Stimulated activated CD4-positive, alpha-beta T cell treated with anti-CD3 and anti-CD28 coated beads, TNF-alpha, amount 100 ng/mL, for 4 hours (primary cell): ENCODE measurements at places on chromosomes 7 and 10.

DNA sequence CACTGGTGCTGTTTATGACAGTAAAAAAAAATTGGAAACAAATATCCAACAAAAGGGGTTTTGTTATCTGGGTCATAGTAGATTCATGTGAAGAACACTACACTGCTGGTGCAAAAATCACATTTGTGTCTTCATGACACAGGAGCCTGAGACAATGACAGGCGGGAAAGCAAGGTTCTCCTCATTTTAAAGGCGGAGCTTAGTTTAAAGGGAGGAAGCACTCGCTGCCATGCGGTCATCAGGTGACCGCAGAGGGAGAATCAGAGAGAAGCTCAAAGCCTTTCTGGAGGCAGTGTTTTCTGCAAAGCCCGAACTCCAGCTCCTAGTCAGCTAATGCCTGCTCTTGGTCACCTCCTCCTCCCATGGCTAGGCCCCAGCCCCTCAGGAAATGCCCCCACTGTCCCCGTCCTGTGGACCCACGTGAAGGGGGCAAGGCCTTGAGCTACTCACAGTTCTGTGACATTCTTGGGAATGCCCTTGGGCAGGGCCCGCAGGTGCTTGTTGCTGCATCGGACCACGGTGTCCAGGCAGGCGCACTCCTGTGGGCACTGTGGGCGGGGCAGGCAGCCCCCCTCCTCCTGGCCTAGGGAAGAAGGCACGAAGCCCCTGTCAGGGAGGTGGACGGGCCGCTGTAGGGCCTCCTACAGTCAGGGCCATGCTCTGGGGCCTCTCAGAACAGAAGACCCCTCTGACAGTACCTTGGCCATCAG lies 146.1 kb downstream of the SLIT1 start:
- DNase-seq, result no peak

DNA sequence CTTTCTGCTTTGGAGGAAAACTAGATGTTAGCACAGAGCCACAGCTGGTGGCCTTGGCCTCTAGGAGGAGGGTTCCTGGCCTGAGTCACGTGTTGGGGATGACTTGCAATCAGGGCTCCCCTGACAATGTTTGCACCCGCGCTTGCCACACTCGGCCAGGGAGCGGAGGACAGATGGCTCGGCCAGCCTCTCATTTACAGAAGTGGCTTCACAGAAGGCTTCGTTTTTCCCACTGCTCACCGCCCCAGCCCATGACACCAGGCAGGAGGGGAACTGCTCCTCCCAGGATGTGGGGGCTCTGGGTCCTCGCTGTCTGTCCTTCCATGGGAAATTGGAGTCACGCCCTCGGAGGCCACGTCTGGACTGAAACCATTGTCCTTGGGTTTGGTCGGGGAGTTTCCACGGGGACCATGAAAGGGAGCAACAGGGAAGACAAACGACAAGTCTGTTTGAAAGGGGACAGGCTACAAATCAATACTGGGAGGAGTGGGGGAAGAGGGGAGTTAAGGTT lies 49.6 kb upstream of the UBE3C start:
- DNase-seq, result no peak

GRCh38 chr7:143931739-143932138 lies 3.3 kb upstream of the OR2F2 start:
- DNase-seq, result no peak

DNA sequence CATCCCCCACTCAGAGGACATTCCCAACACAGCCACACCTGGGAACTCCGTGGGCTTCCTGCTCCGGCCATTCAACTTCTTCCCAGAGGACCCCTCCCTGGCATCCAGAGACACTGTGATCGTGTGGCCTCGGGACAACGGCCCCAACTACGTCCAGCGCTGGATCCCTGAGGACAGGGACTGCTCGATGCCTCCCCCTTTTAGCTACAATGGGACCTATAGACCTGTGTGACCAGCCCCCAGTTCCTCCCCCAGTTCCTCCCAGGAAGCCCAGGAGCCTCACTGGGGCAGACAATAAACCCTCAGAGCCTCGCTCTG lies 8.6 kb downstream of the AOC1 start:
- no peak for DNase-seq

DNA sequence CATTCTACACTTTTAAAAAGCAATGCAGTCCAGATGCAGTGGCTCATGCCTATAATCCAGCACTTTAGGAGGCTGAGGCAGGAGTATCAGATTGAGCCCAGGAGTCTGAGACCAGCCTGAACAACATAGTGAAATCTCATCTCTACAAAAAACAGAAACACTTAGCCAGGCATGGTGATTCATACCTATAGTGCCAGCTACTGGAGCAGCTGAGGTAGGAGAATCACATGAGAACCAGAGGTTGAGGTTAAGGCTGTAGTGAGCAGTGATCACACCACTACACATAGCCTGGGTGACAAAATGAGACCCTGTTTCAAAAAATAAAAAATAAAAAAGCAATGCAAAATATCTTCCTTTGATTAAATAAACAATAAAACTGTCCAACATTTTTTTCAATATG lies 205.2 kb downstream of the GRM8 start:
- DNase-seq, result no peak

GRCh38 chr10:127690176-127690835 lies 46.7 kb upstream of the FOXI2 start:
- no peak for DNase-seq

DNA sequence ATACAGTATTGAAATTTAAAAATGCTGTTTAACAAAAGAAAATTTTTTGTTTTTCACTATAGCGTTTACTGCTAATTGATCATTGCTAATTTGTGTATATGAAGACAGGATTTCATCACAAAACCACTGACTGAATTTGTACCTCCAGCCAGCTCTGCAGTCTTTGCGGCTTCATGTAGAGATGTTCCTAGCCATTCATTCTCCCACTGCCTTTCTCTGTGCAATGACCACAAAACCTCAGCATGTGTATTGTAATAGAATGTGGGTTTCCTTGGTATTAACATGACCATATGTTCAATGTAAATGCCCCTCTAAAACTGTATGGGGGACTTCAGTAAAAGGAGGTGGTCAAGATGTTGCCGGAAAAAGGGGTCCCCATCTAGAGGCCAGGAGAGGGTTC lies 81.1 kb upstream of the STEAP1B start:
- DNase-seq, result no peak

DNA sequence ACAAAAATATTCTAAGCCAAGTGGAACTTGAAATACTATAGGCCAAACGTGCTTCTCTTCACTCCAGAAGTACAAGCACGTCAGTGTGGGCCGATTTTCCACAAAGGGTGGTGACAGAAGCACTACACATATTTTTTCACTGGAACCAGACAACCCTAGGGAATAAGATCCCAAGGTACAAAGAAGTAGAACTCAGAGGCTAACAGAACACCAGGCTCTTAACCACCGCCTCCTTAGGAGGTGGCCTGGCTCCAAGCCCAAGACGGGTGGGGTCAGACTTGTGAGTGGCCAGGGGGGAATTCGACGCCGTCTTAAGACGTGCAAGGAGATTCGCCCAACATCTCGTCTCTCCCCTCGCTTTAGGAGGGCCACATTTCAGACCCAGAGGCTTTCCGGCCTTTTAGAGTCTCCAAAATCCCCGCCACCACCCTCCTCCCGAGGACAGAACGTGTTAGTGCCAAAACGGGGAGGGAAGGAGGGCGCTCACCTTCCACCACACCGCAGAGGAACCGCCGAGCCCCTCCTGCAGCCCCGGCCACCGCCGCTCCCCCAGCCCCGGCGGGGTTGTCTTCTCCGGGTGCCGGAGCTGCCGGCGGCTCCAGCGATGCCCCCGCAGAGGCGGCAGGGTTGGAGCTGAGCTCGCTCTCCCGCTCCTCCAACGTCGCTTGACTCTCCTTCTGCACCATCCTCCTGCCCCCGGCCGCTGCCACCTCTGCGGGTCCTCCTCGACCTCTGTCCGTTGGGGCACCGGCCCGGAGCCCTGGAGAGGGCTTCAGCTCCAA lies 716 bp downstream of the OGA start:
- no peak for DNase-seq

GRCh38 chr10:18221882-18222281 lies 81.7 kb downstream of the CACNB2 start:
- DNase-seq, result no peak

DNA sequence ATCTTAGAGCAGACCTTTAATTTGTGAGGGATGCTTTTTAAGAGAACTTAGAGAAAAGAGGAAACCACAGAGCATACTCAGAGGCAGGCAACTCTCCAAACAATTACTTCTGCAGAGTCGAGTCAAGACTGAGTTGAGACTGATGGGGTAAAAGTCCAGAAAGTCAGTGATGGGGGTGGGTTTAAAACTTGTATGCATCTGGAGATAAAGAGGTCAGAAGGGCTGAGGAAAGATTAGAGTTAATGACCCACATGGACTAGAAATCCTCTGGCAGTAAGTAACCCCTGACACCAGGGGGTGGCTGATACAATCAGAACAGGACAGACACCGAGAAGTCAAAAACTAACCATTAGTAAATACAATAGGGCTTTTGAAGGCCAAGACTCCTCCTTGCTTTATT lies 42.4 kb upstream of the SEPTIN7 start:
- no peak for DNase-seq

DNA sequence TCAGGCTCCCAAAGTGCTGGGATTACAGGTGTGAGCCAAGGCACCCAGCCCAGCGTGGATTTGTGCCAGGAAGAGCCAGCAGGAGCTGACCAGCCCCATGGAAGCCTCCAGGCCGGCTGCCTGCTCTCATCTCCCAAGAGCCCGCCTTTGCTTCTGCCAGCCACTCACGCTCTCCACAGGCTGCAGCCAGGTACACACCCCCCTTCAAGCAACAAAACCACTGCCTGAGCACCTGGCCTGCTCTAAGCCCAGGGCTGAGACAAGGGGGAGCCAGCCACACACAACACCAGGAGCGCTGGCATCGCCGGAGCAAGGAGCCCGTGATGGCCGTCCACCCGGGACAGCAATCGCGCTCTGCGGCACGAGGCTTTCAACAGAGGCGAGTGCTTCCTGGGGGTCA lies 34.5 kb downstream of the MAD1L1 start:
- no peak for DNase-seq

GRCh38 chr10:101686133-101686925 lies 8.6 kb downstream of the FBXW4 start:
- no peak for DNase-seq

GRCh38 chr10:108203905-108204527 lies 1039.5 kb upstream of the SORCS1 start:
- DNase-seq, result no peak

GRCh38 chr7:24762771-24763170 lies 5.5 kb upstream of the GSDME start:
- DNase-seq, result no peak

DNA sequence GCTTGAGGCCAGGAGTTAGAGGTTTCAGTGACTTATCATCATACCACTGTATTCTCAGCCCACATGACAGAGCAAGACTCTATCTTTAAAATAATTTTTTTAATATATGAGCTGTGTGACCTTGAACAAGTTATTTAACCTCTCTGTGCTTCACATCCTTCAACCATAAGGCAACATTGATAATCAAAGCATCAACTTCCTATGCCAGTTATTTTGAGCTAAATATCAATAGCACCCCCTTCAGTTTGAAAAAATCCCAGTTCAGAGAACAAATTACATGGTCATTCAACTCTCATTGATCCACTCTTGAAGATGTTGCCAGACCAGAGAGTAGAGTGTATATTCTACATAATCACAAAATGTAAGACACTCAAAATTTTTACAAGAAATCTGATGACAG lies 53.0 kb downstream of the ASNS start:
- no peak for DNase-seq

DNA sequence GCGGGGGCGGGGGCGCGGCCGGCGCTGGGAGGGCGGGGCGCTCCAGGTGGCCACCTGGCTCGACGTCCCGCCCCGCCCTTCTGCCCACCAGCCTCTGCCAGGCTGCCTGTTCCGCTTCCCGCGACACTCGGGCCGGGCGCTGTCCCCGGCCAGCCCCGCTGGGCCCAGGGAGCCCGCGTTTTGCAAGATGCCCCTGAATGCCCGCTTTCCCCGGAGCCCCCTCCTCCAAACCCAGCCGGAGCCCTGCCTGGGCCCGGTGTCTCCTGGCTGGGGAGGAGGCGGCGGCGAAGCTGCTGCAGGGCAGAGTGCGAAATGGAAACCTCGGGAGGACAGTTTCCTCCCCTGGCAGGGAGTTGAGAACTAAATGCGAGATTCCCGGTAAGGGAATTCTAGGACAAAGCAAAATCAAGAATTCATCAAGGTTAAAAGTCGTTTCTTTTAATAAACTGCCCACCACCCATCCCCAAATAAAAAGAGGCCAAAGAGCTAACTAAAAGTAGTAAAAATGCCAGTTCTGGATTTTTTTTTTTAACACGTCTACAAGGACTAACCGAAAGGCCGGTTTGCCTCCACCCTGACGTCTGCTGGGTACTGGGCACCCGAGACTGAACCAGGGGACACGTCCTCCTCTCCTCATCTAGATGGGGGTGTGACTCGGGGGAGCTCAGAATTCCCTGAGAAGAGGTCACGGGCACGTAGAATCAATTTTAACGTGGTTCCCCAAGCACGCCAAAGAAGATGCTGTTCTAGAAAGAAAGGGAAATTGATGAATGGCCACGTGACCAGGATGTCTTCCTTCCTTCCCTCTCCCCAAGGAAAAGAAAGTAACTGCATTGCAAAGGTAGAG lies 200.4 kb upstream of the NFE2L3 start:
- DNase-seq, result no peak

DNA sequence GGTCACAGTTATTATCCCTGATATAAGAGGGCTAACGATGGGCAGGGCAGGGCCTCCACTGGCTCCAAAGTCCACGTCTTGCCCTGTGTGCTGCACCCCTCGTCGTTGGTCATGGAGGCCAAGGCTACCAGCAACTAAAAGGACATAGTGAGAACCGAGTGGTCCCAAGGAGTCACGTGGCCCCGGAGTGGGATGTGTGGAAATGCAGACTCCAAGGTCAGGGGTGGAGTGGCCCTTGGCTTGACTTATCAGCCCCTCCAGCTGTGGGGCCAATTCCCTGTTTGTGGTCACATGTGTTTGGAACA lies 30.7 kb downstream of the BTBD16 start:
- DNase-seq, result no peak

DNA sequence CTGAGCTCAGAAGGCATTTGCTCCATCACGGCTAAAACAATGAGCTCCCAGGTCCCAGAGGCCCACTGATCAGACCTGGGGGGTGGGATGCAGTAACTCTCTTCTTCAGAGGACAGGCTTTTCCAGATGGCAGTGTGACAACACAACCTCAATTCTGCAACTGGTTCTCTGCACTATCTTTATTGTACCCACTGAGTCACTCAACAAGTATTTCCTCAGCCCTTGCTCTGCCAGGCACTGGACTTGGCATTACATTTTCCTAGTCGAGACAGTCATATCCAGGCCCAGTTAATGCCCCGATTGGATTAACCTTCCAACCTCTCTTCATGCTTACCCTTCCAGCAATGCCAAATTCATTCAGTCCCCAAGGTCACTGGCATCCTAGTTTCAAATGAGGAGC lies 72.6 kb downstream of the JAZF1 start:
- no peak for DNase-seq
